ENCODE measurements at places on chromosomes 3 and 15. TPM values are rescaled to one million over a fixed set of nuclear protein-coding genes. Genes with fewer than 3 reads are reported as not detected.

The KPNA4 gene
- 37.3 TPM for total RNA-seq

The TGM4 gene
- total RNA-seq = not detected

GRCh38 chr3:174049472-174049871 lies 651.9 kb downstream of the NLGN1 start:
- H3K4me1 ChIP-seq = no peaks in the 10 kb centered on the region
- no peak overlapping the region for H3K4me3 ChIP-seq
- no peaks in the 10 kb centered on the region for H3K36me3 ChIP-seq

GRCh38 chr3:138180375-138181029 lies 5.8 kb upstream of the DBR1 start:
- no peak overlapping the region for H3K4me3 ChIP-seq
- no peaks in the 10 kb centered on the region for H3K36me3 ChIP-seq
- peaks cover 1% of the 10 kb centered on the region for H3K4me1 ChIP-seq
- H3K27ac ChIP-seq = no peak overlapping the region
- DNase-seq = peak; percentile 40

- peaks cover 24% of the 10 kb centered on the region for H3K4me1 ChIP-seq
- no peaks in the 10 kb centered on the region for H3K36me3 ChIP-seq
- DNase-seq = peak; percentile 74
- no peak overlapping the region for H3K4me3 ChIP-seq
- H3K27me3 ChIP-seq = peaks cover 40% of the 10 kb centered on the region
- no peak overlapping the region for H3K27ac ChIP-seq
These were observed 34.5 kb downstream of the PLA2G4D start for GRCh38 chr15:42059661-42060476.

All from activated CD4-positive, alpha-beta memory T cell treated with anti-CD3 and anti-CD28 coated beads, Interleukin-2, amount 10 ng/mL, durations not matched to agents 7 days and 5 days (primary cell).